ENCODE measurements at places on chromosomes 4 and X.

DNA sequence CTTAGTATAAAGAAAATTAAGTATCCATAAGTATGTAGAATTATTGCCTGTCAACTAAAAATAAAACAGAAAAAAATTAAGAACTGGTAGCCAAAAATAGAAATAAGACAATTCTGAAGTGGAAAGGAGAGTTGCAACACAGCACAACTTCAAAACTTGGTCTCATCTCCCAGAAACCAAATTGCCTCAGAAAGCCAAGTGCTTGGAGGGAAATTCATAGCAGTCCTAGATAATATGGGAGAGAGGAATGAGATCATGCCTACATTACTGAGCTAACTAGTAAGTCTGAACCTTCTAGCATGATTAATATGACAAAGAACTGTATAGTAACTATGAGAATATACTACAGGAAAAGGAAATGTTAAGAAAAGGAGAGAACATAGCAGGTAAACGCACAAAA is 256.5 kb downstream of the LDB2 start:
- no peak for DNase-seq

- no peak for DNase-seq
These were observed 42.0 kb downstream of the TEC start for GRCh38 chr4:48227662-48228061.

GRCh38 chr4:156321203-156321602 is 367.5 kb upstream of the CTSO start:
- DNase-seq = no peak

- DNase-seq = no peak
These were observed 81.5 kb downstream of the REPS2 start for GRCh38 chrX:17027931-17028330.

- no peak for DNase-seq
These were observed 120.5 kb downstream of the SLC10A7 start for GRCh38 chr4:146401274-146401673.

GRCh38 chrX:2892816-2893215 is 36.3 kb downstream of the ARSD start:
- no peak for DNase-seq

- DNase-seq = no peak
These were observed at the start of gene SOD3 for GRCh38 chr4:24794916-24795665. Gene SOD3, plus strand, starts transcription at chr4:24795573. Its CDS starts 3,949 bp downstream, at chr4:24799522.

GRCh38 chr4:112509243-112510141 is 6.5 kb downstream of the NEUROG2 start:
- DNase-seq = no peak

DNA sequence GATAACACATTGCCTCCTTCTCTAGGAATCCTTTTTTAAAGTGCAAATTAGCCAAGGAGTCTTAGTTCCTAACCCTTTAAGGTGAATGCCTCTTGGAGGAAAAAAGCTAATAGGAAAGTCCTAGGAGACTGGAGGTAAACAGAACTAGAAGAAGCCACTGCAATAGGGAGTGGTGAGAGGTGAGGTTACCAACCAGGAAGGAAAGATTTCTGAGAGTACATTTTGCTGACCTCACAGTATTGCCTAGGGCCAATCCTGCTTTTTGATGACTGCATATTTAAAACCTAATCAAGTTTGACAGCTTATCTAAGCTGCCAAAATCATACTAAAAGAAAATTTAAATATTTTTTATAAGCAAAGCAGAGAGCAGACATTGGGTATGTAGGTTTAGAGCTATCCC is 7.3 kb upstream of the CUL4B start:
- no peak for DNase-seq

DNA sequence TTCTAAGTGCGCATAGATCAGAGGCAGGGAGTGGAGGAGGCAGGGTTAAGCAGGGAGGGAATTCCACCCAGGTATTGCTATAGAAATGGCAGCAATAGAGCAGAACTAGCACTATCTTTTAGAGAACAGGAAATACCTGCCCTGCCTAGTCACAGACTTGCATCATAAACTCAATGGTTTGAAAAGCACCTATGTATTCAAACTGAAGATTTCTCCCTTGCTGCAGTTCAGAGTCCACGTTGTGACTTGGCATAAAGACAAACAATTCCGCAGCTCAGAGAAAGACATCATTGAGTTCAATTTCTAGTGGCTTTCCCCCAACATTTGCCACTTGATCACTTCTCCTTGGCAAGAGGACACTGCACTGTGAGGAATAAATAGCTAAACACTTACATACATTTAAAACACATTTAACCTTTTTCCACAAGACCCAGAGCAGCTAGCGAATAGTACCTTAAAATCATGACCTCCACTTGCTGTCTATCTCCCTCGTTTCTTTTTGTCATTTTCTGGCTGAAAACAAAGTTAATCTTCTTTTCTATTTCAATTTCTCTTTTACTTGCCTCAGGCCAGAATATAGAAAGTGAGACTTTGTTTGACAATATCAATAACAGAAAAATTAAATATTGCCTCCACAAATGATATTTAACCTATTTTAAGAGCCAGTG is 42.4 kb downstream of the SLC7A11 start:
- no peak for DNase-seq

GRCh38 chrX:475926-476723 is 89.4 kb upstream of the PPP2R3B start:
- DNase-seq = no peak

GRCh38 chr4:8340781-8341241 is 71.3 kb downstream of the HTRA3 start:
- DNase-seq = no peak

GRCh38 chrX:123504047-123504446 is 228.8 kb downstream of the THOC2 start:
- no peak for DNase-seq

DNA sequence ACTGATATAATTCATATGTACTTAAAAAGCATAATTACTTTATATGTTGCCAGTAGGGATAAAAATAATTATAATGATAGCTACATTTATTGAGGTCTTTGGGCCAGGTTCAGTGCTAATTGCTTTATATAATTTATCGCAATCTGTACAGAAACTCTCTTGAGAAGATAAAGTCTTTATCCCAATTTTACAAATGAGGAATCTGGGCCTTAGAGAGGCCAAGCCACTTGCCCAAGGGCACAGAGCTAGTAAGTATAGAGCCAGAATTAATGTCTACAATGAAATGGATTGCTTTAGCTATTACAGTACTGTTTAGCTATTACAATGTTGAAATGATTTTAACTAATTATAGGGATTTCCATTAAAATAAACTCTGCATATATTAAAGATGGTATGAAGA is 30.6 kb upstream of the TBC1D1 start:
- no peak for DNase-seq

DNA sequence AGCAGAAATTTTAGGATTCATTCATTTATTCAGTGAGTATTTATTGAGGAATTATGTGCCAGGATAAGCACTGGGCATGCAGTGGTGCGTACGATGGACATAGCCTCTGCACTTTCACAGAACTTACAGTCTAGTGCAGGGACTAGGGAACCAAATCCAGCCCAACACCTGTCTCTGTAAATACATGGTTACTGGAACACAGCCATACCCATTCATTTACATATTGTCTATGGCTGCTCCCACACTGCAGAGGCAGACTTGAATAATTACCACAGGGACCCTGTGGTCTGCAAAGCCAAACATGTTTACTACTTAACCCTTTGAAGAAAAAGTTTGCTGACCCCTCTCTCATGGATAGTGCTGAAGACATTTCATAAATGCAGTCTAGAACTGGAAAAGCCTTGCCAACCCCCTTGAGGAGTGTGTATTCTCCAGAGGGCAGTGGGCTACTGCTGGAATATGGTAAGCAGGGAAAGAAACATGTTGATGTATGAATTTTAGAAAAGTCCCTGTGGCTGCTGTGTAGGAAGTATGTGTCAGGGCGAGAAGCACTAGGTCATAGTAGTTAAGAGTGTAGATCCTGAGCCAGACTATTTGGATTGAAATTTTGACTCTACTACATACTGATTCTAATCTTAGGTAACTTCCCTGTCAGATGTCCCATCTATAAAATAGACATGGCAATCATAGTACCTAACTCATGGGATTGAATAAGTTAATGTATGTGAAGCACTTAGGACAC is 75.5 kb downstream of the GALNT7 start:
- no peak for DNase-seq

DNA sequence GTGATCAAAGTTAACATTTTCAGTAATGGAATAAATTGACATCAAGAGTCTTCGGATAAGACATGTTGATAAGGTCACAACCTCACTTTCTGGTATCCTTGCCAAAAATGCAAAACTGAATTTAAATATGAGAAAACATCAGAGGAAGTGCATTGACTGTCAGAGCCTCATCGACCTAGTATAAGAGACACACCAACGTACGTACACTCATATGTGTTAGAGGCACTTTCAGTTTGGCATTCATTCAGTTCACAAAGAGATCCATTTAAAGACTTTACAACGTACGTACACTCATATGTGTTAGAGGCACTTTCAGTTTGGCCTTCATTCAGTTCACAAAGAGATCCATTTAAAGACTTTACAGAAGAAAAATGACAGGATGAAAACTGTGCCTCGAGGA is 280.3 kb downstream of the INPP4B start:
- DNase-seq = no peak

GRCh38 chr4:126736133-126736518 is 896.6 kb upstream of the INTU start:
- DNase-seq = no peak

- DNase-seq = no peak
These were observed 106.0 kb downstream of the IQCM start for GRCh38 chr4:149709640-149710039.

DNA sequence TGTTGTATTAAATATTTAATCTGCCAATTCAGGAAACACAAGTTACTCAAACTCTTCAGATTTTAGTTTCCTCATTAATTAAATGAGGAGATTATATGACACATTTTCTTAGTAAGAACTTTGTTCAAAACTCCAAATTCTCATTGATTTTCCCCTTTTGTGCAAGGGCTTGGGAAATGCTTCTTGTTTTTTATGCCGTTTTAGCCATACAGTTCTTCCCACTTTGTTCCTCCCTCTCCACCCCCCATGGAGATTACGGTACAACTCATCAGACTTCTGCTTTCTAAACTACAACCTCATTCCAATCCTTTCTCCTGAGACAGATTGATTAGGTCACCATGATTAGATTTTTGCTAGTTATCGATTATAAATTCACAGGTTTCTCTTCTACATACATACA is 10.9 kb upstream of the BBS7 start:
- DNase-seq = no peak

GRCh38 chr4:48509543-48509942 is 19.5 kb downstream of the ZAR1 start:
- no peak for DNase-seq

- no peak for DNase-seq
These were observed 14.4 kb upstream of the MAN2B2 start for GRCh38 chr4:6560416-6561172.

- DNase-seq = peak; percentile 23
These were observed 31.9 kb upstream of the FAM9C start for GRCh38 chrX:13076176-13076961.

DNA sequence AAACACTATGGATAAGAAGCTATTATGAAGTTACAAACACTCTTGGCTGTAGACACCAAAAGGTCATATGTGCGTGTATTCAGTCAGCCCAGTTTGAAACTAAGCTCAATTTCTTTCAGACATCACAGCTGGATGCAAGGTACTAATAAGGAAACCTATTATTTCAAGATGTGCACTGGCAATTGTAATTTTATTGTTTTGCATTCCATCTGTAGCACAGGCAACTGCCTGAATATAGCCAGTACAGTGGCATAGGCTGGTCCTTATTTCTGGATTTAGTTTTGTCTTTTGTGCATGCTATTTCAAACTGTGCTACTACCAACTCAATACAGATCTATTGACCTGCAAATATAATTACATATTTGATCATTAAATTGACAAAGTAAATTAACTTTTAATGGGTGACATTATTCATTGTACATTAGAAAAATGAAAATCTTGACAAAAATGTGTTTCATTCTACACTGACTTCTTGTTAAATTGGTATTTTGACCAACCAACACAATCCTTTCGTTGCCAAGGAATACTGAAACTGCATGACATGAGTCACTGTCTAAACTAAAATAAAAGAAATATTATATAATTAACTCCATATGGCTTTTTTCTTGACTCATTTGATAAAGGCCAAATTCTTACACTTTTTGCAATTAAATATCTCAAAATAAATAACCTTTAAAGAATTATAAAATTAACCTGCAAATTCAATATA is 594.3 kb upstream of the ADGRL3 start:
- no peak for DNase-seq

DNA sequence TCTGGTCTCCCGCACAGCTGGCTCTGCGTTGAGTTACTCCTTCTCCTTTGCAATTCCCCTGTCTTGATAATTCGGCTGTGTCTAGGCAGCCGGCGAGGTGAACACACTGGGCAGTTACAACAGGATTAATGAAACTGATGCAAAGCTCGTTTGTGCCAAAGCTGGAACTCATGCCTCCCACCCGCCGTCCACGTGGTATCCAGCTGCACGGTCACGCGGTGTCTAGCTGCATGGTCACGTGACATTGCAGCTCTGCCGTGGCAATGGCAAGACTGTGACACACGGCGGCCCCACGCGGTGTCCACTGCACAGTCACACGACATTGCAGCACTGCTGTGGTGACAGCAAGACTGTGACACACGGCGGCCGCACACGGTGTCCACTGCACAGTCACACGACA is 31.2 kb upstream of the LRPAP1 start:
- DNase-seq = no peak

Measured in GM10248 (cell line).